Effector memory CD4-positive, alpha-beta T cell (primary cell): ENCODE measurements at places on chromosomes 2 and 18.
A peak's percentile ranks its signal among the peaks of the same experiment; 100 is the strongest.

- no peak for DNase-seq
- no peak overlapping the region for H3K27ac ChIP-seq
- H3K27me3 ChIP-seq, result peaks cover 4% of the 10 kb centered on the region
- no peaks in the 10 kb centered on the region for H3K36me3 ChIP-seq
Observed at GRCh38 chr18:13800505-13801259, 23.3 kb upstream of the MC5R start.

GRCh38 chr18:55287149-55287806, 300.7 kb downstream of the TCF4 start:
- no peaks in the 10 kb centered on the region for H3K4me1 ChIP-seq
- H3K27ac ChIP-seq, result no peak overlapping the region
- DNase-seq, result no peak
- H3K27me3 ChIP-seq, result no peaks in the 10 kb centered on the region
- H3K4me3 ChIP-seq, result no peak overlapping the region

DNA sequence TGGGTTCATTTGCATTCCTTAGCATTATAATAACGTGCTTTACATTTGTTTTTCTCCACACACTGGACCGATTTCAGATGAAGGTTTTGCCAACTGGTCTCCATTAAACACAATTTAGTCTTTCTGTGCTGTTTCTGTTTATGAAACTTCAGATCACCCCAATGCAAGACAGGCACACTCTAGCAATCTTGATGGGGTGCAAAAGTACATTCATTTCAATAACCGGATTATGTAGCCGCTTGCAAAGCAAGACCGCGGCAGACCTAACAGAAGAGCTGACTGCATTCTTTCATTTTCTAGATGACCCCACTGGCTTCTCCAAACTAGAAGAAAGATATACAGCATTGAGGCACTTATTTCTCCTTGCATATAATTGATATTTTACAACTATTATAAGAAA, 301.5 kb downstream of the PIEZO2 start:
- no peak overlapping the region for H3K4me3 ChIP-seq
- no peaks in the 10 kb centered on the region for H3K36me3 ChIP-seq
- H3K27me3 ChIP-seq, result no peaks in the 10 kb centered on the region
- no peak overlapping the region for H3K27ac ChIP-seq
- no peaks in the 10 kb centered on the region for H3K4me1 ChIP-seq

DNA sequence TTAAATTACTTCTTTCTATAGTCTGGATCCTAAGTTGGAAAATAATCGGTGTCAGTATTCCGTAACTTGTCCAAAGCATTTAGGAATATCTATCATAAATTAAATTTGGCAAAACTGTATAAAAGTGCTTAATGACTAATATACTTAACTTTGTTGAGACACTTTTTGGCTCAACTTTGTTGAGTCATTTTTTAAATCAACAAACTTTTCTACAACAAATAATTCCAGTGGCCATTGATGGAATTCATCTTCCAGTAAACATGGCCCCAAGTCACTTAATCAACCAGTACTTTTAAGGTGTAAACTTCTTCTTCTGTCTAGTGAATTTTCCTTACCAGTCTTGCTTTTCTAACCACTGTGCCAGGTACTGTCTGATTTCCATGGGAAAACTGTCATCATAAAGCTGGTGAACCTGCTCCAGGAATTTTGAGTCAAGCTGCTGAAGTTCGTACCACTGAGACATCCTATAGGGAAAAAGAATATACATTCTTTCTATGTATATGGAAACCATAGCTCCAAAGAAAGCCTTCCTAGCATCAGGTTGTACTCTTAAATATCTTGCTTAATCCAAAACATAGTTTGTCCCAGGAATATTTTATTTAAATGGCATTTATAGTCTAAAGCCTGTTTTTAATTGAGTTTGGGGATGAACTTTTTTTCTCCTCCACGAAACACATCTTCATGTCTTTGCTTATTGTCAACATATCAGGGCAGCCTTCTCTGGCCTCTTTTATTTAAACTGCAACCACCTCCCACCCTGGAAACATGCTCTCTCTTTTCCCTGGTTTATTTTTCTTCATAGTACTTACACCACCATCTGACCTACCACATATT, 4.2 kb downstream of the STAT1 start:
- no peak overlapping the region for H3K4me3 ChIP-seq
- H3K36me3 ChIP-seq, result peaks cover 49% of the 10 kb centered on the region
- no peak for DNase-seq
- no peaks in the 10 kb centered on the region for H3K27me3 ChIP-seq
- H3K4me1 ChIP-seq, result peaks cover 36% of the 10 kb centered on the region

DNA sequence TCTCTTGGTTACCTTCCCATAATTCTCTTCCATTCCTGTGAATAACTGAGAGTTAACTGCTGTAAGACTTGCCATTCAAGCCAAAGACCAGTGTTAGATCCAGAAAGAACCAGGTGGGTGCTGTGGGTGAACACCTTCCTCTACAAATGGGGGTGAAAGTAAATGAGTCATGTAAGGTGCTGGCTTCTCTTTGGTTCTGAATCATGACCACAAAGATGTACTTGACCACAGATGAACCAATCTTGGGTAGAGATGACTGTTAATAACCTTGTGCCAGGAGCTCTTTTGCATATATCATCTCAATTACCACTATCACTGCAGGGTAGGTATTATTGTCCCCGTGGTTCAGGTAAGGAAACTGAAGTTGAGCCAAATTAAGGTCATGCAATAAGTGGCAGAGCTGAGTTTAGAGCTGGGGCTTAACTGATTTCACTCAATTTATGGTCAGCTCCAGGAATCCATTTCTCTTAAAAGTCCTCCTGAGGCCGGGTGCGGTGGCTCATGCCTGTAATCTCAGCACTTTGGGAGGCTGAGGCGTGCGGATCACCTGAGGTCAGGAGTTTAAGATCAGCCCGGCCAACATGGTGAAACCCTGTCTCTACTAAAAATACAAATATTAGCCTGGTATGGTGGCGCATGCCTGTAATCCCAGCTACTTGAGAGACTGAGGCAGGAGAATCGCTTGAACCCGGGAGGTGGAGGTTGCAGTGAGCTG, 244.9 kb upstream of the CXCR4 start:
- H3K27ac ChIP-seq, result no peak overlapping the region
- no peaks in the 10 kb centered on the region for H3K36me3 ChIP-seq
- DNase-seq, result no peak
- peaks cover 14% of the 10 kb centered on the region for H3K4me1 ChIP-seq

DNA sequence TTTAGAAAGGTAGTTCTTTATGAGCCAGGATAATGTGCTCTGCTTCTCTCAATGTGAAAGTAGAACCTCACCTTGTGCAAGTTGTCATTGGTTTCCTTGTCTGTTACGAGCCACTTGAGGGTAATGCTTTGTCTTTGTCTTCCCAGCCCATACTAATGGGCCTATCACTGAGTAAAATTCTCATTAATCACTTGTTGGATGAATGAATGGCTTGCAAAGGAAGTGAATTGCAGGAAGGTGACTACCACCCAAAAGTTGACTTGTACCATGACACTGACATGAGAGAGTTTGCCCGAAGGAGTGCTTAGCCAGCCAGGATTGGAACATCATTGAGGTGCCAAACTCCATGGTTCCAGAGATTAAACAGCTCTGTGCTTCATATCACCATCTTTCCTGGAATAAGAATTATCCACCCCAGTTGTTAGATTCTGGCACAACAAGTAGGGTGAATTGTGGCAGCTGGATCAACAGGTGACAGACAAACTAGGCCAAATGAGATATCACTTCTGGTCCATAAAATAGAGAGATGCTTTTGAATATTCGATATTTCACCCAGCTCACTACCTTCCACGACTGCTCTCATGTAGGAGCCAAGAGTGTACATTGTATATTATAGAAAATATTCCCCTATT, 20.5 kb upstream of the CD28 start:
- H3K36me3 ChIP-seq, result no peaks in the 10 kb centered on the region
- H3K4me1 ChIP-seq, result no peaks in the 10 kb centered on the region
- H3K27me3 ChIP-seq, result no peaks in the 10 kb centered on the region

DNA sequence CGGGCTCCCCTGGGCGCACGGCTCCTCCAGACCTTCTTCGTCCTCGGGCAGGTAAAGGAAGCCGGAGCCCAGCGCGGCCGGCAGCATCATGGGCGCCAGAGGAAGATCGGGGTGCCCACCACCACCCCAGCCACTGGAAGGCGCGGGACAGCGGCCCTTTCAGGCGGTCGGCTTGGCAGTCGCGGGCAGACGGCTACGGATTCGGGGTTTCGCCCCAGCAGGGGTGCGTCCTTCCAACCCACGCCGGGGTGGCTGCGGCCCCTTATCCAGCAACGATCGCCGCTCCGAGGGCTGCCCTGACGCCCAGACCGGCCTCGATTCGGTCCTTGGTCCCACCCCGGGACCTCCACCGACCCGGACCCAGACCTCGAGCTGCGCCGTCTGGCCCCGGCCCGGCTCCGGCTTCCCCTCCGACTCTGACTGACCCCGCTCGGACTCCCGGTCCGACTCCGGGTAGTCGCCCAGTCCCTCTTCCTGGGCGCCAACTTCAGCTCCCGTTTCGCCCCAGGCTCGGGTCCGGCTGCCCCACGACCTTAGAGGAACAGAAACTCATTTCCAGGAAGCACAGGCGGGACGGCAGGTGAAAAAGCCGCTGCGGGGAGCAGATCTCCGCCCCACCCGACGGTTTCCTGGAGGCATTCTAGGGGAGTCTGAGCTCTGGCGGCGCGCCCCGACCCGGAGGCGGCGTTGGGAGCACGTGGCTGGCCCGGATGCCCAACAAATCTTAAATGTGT, 30.2 kb upstream of the SSB start:
- no peaks in the 10 kb centered on the region for H3K27me3 ChIP-seq
- peak overlapping the region; percentile 58 for H3K4me3 ChIP-seq
- no peaks in the 10 kb centered on the region for H3K36me3 ChIP-seq
- DNase-seq, result peak; percentile 12

DNA sequence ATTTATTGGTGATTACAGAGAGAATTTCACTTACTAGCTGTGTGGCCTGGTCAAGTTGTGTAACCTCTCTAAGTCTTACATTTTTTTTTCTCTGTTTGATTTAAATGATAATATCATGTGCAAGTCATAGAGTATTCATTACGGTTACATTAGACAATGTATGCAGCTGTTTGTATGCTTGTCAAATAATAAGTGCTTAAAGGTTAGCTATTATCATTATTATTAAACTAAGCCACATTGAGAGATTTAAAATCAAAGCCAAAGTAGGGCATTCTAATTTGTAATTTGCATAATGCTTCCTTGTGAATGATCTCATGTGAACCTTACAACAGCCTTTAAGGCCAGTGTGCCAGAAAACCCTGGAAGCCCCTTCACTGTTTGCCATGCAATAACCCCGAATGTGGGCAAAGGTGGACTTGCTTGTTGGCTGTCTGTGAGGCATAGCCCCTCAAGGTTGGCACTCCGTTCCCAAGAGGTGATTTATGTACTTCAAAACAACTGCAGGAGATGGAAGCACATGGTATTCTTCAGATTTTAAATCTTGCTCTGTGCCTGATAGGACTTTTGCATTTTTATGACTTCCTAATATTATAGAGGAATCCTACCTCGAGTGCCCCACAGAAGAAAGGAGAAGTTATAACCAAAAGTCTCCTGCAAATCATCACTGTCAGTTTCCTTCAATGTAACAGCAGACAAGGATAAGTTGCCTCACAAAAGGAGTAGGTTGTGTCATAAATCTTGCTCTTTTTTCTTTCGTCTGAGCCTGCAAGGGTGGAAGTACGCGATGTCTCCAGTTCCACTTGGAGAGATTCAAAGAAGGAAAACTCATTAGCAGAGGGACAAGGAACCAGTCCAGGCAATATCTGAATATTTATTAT, 272.0 kb downstream of the TGIF1 start:
- H3K27me3 ChIP-seq, result peaks cover 5% of the 10 kb centered on the region
- H3K4me3 ChIP-seq, result no peak overlapping the region
- H3K4me1 ChIP-seq, result no peaks in the 10 kb centered on the region
- no peak overlapping the region for H3K27ac ChIP-seq
- H3K36me3 ChIP-seq, result no peaks in the 10 kb centered on the region
- no peak for DNase-seq

DNA sequence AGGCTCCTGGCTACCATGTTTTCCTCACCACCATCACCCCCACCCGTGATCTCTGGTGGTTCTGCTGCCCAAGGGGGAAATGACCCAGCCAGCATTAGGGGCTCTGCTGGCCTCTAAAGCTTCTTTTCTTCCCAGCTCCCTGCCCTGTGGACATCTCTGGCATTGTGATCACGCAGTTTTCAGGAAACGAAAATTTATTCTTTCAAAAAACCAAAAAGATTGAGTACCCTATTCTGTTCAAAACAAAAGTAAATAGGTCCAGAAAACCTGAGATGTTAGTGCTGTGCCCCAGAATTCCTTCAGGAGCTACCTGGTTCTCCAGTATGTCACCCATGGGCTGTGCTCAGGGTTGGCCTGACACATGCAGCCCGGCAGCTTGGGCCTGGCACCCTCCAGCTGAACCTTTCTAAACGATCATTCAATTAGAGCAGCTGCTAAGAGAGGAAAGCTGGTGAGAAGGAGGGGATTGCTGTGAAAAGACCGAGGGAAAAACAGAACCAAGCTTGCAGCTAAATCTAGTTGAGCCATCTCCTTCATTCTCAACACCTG, 157.5 kb downstream of the MGAT5 start:
- H3K4me3 ChIP-seq, result no peak overlapping the region
- no peak overlapping the region for H3K27ac ChIP-seq
- peaks cover 38% of the 10 kb centered on the region for H3K4me1 ChIP-seq
- H3K36me3 ChIP-seq, result peaks cover 11% of the 10 kb centered on the region
- no peak for DNase-seq

GRCh38 chr18:34001376-34001775, 223.3 kb downstream of the NOL4 start:
- H3K27ac ChIP-seq, result no peak overlapping the region
- no peaks in the 10 kb centered on the region for H3K36me3 ChIP-seq
- no peaks in the 10 kb centered on the region for H3K27me3 ChIP-seq
- H3K4me1 ChIP-seq, result no peaks in the 10 kb centered on the region
- H3K4me3 ChIP-seq, result no peak overlapping the region

DNA sequence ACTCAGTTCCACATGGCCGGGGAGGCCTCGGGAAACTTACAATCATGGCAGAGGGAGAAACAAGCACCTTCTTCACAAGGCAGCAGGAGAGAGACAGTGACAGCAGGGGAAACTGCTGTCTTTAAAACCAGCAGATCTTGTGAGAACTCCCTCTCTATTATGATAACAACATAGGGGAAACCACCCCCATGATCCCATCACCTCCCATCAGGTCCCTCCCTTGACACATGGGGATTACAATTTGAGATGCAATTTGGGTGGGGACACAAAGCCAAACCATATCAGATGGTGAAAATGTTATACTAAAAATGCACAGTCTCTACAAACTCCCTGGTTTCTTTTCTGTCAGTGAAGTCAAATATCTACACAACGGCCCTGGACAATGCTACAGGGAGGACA, 9.2 kb downstream of the TMEM18 start:
- no peaks in the 10 kb centered on the region for H3K4me1 ChIP-seq
- DNase-seq, result no peak
- peaks cover 58% of the 10 kb centered on the region for H3K36me3 ChIP-seq
- no peak overlapping the region for H3K27ac ChIP-seq

- DNase-seq, result no peak
- H3K4me3 ChIP-seq, result no peak overlapping the region
- no peaks in the 10 kb centered on the region for H3K27me3 ChIP-seq
- no peaks in the 10 kb centered on the region for H3K4me1 ChIP-seq
- H3K27ac ChIP-seq, result no peak overlapping the region
Observed at GRCh38 chr18:5542515-5543035, 1.2 kb downstream of the EPB41L3 start.

- H3K36me3 ChIP-seq, result no peaks in the 10 kb centered on the region
- no peak for DNase-seq
- H3K4me1 ChIP-seq, result no peaks in the 10 kb centered on the region
- no peak overlapping the region for H3K27ac ChIP-seq
Observed at GRCh38 chr18:74328206-74328605, 12.6 kb downstream of the C18orf63 start.

- no peaks in the 10 kb centered on the region for H3K36me3 ChIP-seq
- H3K4me3 ChIP-seq, result no peak overlapping the region
- H3K27me3 ChIP-seq, result no peaks in the 10 kb centered on the region
Observed at GRCh38 chr18:80106482-80107051, 2.5 kb upstream of the ADNP2 start.
